GM12891 (cell line): ENCODE measurements at places on chromosomes 3 and 15.

DNA sequence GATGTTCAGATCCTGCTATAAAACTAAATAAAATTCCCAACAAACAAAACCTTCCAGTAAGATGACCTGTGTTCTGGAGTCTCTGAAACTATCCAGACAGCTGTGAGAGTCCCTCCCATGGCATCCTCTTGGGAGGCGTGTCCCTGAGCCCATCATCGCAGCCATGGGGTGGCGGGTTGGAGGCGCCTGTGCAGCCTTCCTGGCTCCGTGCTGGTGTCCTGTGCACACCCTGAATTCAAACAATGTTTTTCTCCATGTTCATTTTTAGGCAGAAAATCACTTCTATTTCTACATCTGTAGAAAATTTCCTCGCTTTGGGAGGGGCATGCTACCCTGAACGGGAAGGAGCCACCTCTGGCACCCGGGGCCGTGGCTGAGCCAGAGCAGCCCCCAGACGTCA, 19.4 kb upstream of the OCA2 start:
- DNase-seq: no peak

GRCh38 chr15:45456212-45457106, 66.1 kb downstream of the SLC30A4 start:
- no peak for DNase-seq

GRCh38 chr3:124360155-124360554, 368.2 kb upstream of the ROPN1 start:
- DNase-seq: no peak

DNA sequence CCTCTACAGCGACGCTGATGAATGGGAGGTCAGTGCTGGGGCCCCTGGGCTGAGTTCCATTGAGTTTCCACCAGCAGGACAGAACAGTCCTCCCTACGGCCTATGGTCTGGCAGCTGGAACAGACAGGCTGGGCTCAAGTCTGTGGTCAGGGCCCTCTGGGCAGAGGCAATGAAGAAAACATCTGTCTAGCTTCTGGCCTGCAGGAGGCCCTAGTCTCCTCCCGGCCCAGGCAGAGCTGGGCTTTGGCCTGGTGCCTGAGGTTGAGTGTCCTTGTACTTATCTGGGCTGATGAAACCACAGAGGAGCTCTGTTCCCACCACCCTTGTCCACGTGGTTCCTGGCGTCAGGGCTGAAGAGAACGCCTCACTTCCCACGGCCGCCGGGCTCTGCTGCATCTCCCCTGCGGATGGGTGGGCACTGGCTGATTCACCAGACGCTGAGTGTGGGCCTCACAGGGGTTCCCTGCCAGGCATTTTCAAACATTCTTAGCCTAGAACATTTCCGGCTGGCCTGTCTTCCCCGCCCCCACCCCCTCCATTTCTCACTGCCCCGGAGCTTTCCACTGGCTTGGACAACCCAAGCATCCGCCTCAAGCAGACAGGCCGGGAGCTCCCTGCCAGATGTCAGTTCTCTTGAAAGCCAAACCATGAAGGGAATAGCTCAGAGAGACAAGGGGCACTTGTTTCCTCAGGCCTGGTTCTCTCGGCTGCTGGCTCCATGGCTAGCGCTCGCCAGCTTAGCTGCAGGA, 20.3 kb downstream of the PPCDC start:
- no peak for DNase-seq

GRCh38 chr3:50734985-50735384, 60.3 kb downstream of the DOCK3 start:
- no peak for DNase-seq

DNA sequence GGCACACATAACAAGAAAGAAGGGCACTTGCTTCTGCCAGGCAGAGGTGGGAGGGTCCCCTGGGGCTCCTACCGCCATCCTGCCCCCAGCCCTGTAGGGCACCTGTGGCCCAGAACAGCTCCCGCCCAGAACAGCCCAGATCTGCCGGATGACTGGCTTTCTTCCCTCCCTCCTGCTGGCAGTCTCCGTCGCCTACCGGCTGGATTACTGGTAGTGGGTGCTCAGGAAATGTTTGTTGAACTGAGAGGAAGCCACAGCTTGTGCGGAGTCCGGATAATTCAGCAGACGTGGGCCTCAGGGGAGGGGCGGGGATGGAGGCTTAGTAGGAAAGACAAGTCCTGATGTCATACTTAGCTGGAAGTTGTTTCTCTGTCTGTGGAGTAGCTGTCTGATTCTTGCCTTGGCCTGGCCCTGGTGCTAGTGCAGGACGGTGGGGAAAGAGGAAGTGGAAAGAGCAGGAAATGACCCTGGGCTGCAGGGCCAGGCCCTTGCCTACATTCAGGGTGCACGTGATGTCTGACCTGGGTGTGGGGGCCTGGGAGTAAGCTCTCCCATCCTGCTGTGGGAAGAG, 6.7 kb downstream of the CCDC9B start:
- DNase-seq: no peak

DNA sequence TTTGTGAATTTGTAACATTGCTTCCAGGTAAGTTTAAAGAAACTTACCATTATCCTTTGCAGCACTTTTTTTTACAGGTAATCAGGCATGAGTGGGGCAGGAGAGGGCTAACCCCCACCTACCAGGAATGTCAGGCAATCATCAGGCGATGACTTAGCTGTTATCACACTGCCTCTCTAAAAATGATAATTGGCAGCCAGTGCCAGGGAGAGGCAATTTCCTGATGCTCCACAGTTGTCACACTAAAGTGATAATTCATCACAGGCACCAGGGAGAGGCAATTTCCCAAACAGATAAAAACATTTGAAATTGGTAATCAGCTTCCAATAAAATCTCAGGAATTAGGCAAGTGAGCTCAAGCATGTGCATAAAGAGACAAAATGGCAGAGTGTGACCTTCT, 26.3 kb downstream of the NSUN3 start:
- DNase-seq: no peak

GRCh38 chr3:147412261-147412916, 3.2 kb downstream of the ZIC1 start:
- no peak for DNase-seq

GRCh38 chr15:96067677-96068076, 262.8 kb upstream of the NR2F2 start:
- DNase-seq: no peak

- DNase-seq: no peak
These were observed 131.7 kb downstream of the TNIK start for GRCh38 chr3:171328419-171329082.
